NCI-H446 (cell line): ENCODE measurements at places on chromosomes 3 and 15.

DNA sequence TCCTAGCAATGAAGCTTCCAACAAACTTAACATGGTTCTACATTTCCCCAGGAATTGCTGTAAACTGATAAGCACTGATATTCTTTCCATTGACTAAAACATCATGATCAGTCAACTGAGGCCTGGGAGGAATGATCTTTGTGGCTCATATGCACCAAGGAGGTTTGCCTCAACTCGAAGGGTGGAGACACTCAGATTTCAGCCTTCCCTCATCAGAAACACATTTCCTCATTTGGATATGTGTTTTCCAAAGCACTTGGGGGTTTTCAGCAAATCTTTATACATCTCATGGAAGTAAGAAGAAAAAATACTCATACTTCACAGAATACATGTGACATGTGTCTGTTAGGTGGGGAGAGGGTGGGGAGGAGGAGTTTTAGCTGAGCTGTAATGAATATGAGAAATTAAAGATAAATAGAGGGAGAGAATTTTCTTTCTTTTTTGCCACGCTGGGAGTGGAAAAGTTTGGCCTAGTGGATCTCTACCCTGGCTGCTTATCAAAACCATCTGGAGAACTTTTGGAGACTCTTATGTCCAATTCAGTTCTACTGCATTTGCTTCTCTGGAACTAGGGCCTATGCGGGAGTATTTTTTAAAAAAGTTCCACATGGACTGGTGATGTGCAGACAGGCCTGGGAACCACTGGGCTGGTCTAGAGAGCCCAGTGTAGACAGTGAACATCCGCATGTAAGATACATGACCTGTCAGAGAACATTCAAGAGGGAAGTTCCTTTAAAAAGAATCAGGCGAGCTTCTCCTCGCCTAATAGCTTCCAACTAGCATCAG, 301.0 kb upstream of the ICE2 start:
- no peak for DNase-seq

DNA sequence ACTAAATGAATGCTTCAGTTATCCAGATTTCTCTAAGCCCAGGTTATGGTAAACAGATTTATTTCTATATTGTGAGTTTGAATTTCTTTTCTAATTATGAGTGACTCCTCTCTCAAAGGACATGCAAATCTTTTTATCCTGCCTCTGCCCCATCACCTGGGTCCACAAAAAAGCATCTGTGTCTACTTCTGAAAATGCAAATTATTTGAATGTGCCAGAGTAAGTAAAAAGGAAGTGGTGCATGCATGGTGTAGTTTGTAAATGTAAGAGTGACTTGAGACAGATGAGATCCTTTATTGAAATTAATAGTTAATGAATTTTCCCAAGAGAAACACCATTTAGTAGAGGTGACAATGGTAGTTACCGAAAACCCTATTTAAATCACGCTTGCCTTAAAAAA, 26.9 kb downstream of the MCTP2 start:
- no peak for DNase-seq

DNA sequence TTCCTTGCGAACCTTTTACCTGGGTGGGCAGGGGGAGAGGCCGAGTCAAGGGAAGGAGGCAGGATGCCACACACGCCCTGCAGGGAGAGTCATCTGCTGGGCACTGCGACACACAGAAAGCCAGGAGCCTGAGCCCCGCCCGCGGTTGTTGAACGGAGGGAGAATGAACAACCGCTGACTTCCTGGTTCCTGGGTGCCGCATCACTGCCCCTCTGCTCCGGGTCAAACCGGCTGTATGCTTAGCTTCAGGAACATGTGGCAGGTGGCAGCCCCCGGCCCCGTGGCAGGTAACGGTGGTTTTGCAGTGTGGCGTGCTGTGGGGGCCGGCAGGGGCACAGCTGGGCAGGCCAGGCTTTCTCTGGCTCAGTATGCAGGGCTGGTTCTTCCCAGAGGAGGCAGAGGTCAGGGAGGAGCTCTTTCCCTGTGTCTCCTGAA, 33.4 kb downstream of the APBA2 start:
- DNase-seq = no peak

GRCh38 chr3:81579744-81580143, 181.7 kb downstream of the GBE1 start:
- no peak for DNase-seq

DNA sequence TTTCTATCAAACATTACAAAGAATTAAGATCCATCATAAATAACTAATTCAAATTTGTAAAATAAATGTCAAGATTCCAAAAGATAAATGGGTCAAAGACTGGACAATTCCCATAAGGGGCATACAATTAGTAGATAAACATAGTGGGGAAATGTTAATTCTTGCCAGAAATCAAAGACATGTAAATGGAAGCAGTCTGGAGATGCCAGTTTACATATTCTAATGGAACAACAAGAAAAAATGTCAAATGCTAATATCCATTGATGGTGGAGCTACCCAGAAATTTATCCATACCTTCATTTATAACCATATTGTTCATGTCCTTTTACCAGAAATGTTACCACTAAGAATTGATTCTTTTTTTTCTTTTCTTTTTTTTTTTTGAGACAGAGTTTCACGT, 13.7 kb upstream of the LIPC start:
- no peak for DNase-seq
